ENCODE measurements at places on chromosomes 5 and 9. TPM values are rescaled to one million over a fixed set of nuclear protein-coding genes. Genes with fewer than 3 reads are reported as not detected.

DNA sequence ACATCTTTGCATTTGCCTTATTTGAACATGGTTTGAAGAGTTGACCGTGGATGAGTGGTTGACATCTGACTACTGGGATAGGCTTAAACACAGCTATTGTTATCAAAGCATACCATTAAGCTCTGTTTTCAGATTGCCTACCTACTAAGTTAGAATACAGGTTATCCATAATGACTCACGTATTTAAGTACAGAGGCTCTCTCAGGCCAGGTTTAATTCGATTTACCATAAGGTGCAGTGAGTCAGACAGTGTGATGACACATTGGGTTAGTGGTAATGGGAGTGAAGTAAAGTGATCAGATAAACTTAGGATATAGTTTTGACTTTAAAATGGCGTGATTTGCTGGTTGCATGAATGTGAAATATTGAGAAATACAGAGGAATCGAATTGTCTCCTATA, 732.0 kb upstream of the CTNND2 start:
- H3K36me3 ChIP-seq = no peaks in the 10 kb centered on the region
- no peaks in the 10 kb centered on the region for H3K27me3 ChIP-seq
- no peaks in the 10 kb centered on the region for H3K4me1 ChIP-seq
- DNase-seq = no peak
- H3K4me3 ChIP-seq = no peak overlapping the region
- no peak overlapping the region for H3K27ac ChIP-seq

DNA sequence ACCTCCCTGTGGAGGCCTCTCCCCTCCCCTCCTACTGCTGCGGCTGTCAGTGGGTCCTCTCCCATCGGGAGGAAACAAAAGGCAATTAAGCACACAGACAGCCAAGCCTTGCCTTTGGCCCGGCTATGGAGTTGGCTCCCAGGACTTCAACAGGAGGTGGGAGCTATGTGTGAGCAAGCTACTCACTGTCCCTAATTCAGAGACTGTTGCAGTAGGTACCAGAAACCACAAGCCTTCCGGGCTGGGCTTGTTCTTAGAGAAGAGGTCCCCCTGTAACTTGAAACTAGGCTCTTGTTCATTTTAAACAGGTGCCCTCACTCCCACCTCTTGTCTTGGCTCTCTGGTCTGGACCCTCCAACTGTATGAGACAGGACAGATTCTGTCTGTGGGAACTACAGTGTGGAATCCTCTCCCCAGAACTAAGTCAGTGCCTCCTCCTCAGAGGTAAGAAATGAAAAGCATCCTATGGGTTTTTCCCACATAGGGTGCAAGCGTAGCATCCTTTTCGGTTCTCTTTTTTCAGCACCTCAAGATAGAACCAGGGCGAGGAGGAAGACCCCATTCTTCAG, 561.1 kb downstream of the EBF1 start:
- H3K27ac ChIP-seq = no peak overlapping the region
- no peaks in the 10 kb centered on the region for H3K27me3 ChIP-seq
- H3K36me3 ChIP-seq = no peaks in the 10 kb centered on the region
- no peak for DNase-seq
- H3K4me3 ChIP-seq = no peak overlapping the region

DNA sequence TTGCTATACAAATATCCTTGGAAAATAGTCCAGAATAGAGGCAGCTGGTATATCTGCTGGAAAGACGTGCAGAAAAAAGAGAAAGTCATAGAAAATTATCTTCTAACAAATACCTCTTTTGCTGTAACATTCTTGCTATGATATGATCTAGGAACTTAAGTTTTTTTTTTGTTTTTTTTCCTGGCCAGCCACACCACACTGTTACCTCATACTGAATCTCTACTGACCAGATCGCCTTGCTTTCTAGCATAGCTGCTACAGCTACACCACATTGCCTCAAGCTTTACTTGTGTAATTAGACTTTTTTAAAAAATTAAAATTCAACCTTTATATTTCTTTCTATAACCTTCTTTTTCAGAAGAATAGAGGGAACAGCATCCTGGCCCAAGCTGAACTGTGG, 142.2 kb upstream of the PRLR start:
- DNase-seq = no peak
- no peaks in the 10 kb centered on the region for H3K27me3 ChIP-seq
- H3K27ac ChIP-seq = no peak overlapping the region
- H3K36me3 ChIP-seq = no peaks in the 10 kb centered on the region
- no peaks in the 10 kb centered on the region for H3K4me1 ChIP-seq

The ARHGEF39 gene
- total RNA-seq = 0.44 TPM

The IRGM gene
- total RNA-seq = not detected
